ENCODE measurements at places on chromosomes 6 and 20.

DNA sequence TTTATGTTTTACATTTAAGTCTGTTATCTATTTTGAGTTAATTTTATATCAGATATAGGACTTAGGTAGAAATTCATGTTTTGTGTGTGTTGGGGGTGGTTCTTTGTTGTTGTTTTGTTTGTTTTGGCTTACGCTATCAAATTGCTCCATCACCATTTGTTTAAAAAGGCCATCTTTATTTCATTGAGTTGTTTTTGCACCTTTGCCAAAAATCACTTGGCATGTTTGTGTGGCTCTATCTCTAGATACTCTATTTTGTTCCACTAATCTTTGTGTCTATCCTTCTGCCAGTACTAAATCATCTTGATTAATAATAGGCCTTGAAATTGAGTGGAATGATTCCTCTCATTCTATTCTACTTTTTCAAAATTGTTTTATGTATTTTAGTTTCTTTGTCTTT is 7.4 kb downstream of the CYP39A1 start:
- DNase-seq = no peak

- DNase-seq = no peak
These were observed 163.3 kb downstream of the VEGFA start for GRCh38 chr6:43933148-43933885.

DNA sequence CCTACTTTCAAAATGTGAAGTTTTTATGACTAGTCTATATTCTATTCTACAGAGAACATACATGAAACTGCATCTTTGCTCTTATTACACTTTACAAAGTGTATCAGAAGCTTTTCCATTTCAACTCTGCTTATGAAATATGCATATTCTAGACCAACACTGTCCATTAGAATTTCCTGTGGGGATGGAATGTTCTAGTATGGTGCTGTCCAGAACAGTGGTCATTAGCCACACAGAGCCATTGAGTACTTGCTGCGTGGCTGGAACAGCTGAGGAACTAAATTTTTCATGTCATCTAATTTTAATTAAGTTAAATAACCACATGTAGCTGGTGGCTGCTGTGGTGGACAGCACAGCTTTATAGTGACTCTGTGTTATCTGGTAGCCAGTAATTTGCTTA is 105.9 kb upstream of the PDE10A start:
- no peak for DNase-seq

DNA sequence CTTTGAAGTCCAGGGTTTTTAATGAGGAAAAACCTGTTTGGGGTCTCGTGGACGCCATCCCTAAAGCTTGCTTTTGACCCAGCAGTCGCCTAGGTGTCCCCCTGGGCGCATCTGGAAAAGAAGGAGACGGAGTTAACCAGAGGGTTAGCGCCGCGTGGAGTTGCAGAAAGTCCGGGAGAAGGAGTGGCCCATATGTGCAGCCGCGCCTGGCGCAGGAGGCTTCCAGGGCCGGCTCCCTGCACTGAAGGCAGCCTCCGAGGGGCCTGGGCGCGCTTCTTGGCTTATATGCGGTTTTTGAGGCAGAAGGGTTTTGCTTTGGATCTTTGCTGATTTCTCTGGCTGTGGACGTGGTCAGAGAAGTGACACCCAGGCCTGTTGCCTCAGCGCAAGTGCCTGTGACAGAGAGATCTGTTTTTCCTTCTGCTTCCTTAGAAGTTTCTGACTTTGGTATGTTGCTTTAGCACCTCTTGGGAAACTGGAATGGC is 987 bp downstream of the TMEM181 start:
- DNase-seq = no peak

- no peak for DNase-seq
These were observed 26.8 kb downstream of the TRMT6 start for GRCh38 chr20:5923493-5923892.

DNA sequence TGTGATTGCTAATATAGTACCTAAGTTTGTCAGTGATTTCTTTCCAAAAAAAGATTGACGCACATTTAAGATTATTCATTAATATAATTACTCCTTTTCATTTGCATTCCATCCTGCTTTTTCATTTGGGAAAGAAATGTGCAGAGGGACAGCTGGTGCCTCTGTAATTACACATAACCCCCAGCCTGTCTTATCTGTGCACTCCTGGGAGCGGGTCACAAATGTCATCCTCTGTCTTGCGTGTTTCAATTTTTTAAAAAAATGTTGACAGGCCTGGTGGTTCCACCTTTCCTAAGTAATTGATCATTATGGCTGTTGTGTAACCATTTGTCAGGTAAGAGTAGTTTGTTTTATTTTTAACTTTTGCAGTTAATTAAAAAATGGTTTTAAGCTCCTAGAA is 92.7 kb downstream of the SLX4IP start:
- DNase-seq = no peak

DNA sequence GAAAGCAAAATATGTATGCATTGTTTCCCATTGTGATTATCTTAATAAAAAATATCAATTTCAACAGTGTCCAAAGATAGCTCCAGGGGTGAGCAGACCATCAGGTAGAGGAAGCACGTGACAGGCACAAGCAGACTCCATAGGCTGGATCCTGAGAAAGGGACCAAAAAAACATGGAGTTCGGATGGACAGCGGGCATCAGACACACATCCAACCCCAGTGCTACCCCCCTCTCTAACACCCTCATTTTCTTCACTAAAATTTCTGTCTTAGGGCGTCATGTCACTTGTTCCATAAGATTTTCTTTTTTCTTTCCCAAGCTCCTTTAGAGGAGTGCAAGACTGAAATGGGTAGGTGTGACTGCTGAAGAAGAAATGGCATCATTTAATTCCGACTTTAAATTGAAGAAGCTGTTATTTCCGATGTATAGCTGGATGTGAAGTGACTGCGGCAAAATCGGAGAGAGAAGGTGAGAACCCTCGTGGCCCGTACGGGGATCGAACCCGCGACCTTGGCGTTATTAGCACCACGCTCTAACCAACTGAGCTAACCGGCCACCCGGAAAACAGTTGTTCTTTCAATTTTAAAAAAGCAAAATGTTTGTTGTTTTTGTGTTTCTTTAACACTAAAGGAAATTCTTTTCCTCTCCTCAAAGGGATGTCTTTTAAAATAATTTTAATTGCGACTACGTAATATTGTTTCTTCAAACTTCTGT is 10.3 kb upstream of the PRSS16 start:
- peak; percentile 26 for DNase-seq

- no peak for DNase-seq
These were observed 90.5 kb upstream of the EYA2 start for GRCh38 chr20:46804126-46804525.

GRCh38 chr20:6726761-6727160 is 40.7 kb upstream of the BMP2 start:
- DNase-seq = no peak

GRCh38 chr6:64334636-64335035 is 699.0 kb downstream of the PHF3 start:
- DNase-seq = no peak

DNA sequence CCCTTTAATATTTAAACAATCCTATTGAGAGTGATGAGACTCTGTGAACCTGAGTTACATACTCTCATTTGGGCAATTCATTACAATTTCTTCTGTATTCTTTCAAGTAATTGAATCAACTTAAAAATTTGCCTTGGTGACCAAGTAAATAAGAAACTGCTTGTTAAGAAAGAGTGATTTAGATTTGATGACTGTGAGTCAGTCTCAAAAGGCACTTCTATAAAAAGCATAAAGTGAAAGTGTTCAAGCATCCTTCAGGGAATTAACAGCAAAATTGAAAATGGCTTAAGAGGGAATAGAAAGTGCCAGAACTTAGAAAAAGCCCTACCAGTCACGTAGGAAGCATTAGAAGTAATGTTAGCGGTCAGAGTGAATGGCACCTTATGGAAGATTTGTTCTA is 654.7 kb downstream of the EPM2A start:
- DNase-seq = no peak

DNA sequence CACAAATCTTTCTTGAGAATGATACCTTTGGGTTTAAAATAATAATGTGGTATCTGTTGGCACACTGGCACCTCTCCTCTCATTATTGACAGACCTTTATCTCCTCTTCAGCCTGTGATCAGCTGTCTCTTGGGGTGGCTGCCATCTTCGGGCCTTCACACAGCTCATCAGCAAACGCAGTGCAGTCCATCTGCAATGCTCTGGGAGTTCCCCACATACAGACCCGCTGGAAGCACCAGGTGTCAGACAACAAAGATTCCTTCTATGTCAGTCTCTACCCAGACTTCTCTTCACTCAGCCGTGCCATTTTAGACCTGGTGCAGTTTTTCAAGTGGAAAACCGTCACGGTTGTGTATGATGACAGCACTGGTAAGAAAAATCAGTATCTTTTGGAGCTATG is 232.8 kb downstream of the GRIK2 start:
- DNase-seq = no peak

GRCh38 chr20:46118481-46119020 is 437 bp downstream of the CD40 start:
- no peak for DNase-seq

DNA sequence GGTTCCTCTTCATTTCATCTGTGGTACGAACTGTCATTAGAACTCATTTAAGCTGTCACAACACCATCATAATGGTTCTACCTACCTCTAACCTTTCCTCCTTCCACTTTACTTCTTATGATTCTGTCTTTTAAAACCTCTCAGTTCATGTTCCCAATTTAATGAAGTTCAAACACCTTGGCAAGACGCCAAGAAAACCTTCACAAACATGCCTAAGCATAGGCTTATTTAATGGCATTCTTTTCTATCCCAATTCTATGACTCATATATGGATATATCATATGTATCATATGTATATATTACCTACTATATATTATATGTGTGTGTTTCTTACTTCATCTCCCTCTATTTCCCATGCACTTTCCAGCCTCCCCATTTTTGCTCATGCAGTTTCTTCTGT is 283.4 kb upstream of the TBX18 start:
- DNase-seq = no peak

DNA sequence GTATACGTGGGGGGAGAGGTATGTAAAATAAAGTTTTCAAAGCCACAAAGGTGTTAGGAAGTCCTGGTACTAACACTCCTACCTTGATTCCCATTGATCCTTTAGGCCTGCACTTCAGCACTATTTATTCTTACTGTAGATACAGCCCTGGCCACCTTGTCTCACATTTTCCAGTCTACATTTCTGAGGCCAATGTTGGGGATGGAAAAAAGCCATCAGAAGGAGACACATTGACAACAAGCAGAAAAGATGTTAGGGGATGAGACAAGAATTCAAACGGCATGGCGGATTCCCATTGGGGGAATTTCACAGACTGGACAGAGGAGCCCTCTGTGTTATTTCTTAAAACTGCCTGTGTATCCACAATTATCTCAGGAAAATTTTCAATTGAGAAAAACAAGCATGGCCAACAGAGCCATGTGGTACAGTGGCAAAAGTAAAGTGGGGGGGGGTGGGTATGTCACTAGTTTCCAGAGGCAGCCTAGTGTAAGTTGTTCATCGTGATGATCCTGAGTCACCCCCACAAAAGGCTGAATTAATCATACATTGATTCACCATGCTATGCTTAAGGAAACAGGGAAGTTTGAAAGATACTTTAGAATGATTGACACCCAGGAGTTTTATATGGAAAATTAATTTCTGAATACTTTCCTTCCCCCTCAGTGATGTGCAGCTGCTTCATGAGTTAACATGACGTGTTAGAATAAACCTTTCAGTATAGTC is 40.5 kb downstream of the RREB1 start:
- DNase-seq = no peak

DNA sequence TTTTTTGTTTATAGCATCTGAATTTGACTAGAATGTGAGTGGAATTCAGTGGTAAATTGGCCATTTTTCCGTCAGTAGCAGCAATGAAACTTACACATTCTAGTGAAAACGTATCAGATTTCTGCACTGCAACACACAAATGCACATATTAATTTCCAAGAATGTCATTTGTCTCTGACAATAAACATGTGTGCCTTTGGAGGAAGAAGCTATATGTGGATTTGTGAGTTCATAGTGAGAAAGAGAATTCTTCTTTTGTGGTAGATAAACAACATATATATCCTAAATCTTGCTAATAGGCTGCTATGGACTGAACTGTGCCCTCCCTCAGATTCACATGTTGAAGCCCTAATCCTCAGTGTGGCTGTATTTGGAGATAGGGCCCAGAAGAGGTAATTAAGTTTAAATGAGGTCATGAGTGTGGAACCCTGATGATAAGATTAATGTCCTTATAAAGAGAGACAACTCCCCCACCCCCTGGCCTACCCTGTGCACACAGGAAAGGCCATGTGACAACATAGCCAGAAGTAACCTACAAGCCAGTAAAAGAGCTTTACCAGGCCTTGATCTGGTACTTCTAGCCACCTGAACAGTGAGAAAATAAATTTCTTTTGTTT is 200.2 kb upstream of the EYA4 start:
- no peak for DNase-seq

DNA sequence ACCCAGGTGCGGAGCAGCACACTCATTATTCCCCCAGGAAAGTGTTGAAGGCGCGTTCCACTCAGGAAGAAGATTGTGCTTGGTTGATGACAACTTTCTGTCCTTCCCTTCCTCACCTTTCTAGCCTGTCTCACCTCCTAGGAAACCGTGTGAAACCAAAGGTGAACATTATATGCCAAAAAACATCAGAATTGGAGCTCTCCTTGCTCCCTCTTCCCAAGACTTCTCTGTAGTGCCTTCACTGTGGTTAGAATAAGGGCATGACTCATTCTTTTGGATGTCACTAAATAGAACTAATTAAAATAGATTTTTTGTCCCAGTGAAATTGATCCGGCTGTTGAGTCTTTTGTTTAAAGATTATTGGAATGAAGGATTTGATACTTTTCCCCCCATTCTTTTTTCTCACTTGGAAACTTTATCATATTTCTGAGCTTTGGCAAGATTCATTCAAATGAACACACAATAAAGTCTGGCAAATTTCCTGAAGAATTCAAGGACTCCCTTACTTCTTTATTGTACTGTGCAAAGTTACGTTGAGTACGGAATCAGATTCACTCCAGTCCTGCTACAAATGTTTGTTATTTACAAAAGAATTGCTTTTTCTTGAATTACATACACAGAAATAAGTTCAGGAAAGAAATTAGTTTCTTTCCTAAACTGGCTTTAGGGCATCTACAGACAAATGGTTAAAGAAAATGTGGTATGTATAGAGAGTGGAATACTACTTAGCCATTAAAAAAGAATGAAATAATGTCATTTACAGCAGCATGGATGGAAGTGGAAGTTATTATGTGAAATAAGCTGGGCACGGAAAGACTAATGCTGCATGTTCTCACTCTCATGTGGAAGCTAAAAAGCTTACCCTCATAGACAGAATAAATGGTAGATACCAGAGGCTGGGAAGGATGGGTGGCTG is 142.8 kb upstream of the AKAP12 start:
- no peak for DNase-seq

- no peak for DNase-seq
These were observed 60.1 kb upstream of the SPDEF start for GRCh38 chr6:34616227-34616585.

DNA sequence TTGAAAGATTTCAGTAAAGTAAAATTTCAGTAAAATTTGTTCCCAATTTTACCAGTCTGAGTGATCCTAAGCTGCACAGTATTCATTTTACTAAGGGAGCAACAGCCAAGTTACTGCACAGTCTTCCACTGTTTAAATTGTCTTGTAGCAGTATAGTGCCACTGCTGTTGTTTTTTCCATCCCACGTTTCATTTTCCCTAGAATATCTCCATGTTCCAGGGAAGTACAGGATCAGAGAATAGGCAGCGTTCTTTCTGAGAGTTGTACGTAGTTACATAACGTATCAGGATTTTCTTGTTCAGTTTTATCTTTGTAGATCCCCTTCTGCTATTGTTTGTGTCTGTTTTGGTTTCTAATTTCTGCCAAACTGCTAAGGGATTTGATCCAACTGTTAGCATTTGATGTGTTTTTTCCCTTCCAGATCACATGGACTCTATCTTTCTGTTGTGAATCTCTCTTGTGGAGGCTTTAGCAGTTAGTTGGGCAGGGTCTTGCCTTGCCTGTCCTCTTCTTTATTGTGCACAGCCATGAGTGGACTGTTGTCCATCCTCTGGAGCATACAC is 38.4 kb downstream of the BCKDHB start:
- no peak for DNase-seq

Data from AG04449 (cell line).